Astrocyte of the spinal cord (primary cell): ENCODE measurements at places on chromosomes 13 and 19.

- no peak for DNase-seq
Observed at GRCh38 chr13:60288569-60288968, 108.5 kb upstream of the TDRD3 start.

- no peak for DNase-seq
Observed at GRCh38 chr19:29517946-29518345, 7.8 kb upstream of the VSTM2B start.

- no peak for DNase-seq
Observed at GRCh38 chr19:6947745-6948144, 60.4 kb downstream of the ADGRE1 start.

- peak; percentile 9 for DNase-seq
Observed at GRCh38 chr13:95921485-95921884, 131.7 kb downstream of the UGGT2 start.

GRCh38 chr13:22427783-22428182 lies 753.0 kb upstream of the SGCG start:
- no peak for DNase-seq

- no peak for DNase-seq
Observed at GRCh38 chr19:13017306-13018034, 22.2 kb downstream of the NFIX start.

- peak; percentile 41 for DNase-seq
Observed at GRCh38 chr19:31350693-31351055, 1.4 kb upstream of the TSHZ3 start.
